ENCODE measurements at places on chromosomes 1 and 21. TPM values are rescaled to one million over a fixed set of nuclear protein-coding genes. Genes with fewer than 3 reads are reported as not detected.
A peak's percentile ranks its signal among the peaks of the same experiment; 100 is the strongest.

LMX1A gene
- not detected for total RNA-seq

DNA sequence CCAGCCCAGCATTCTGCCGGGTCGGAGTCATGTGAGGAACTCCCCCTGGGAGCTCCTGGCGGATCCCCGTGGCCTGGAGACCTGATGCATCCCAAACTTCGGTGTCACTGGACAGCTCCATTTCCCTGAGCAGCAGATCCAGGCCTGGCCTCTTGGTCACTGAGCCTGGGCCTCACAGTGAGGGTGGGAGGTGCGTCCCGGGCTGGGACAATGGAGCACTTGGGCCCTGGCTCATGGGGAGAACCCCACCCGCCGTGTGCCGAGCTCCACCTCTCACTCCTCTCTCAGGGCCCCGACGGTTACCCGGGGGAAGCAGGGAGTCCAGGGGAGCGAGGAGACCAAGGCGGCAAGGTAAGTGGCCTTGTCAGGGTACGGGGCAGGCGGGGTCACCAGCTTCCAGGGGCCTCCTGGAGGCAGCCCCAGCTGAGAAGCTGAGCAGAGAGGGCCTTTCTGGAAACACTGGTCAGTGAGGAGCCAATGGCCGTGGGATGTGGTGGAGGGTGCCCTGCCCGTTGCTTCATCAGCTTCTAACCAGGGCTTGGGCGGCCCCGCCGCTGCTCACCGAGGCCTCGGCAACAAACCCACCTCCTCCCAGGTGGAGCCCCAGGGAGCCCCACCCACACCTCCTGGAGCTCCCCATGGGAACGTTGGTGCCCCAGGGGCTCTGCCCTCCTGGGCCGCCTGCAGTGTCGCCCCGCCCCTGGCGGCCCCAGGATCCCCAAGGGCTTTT lies 19.8 kb downstream of the COL6A2 start:
- DNase-seq: no peak

THEM5 gene
- total RNA-seq: not detected

DNA sequence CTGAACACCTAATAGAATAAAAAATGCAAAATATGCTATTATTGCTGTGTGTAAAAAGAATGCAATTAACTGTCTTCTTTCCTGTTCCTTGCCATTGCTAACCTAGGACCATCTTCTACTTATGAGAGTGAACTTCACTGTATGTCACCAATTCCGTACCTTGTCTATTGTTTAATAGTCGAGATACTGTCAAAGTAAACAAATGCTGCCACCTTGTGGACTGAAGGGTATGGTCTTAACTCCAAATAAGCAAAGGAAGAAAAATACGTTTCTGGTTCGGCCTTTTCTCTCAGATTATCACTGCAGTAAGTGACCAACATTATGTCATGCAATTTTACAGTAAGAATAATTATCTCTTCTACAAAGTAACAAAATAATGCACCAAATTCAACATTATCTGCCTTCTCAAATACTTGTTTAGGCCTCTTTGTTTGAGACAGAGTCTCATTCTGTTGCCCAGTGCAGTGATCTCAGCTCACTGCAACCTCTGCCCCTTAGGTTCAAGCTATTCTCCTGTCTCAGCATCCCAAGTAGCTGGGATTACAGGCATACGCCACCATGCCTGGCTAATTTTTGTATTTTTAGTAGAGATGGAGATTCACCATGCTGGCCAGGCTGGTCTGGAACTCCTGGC lies 133.4 kb downstream of the COP1 start:
- DNase-seq: peak; percentile 79

DNA sequence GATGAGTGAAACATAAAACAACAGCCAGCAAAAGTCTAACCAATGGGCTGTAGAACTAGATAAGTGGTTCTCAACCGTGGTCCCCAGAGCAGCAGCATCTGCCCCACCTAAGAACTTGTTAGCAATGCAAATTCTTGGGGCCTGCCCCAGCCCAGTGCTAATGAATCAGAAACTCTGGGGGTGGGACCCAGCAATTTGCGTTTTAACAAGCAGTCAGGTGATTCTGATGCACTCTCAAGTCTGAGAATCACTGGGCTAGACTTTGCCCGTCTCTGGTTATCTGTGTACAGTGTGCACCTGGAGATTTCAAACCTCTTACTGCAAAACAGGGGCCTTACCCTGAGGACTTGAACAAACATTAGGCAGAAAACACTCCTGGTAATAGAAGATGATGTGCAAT lies 66.5 kb downstream of the PLXNA2 start:
- DNase-seq: peak; percentile 51

DNA sequence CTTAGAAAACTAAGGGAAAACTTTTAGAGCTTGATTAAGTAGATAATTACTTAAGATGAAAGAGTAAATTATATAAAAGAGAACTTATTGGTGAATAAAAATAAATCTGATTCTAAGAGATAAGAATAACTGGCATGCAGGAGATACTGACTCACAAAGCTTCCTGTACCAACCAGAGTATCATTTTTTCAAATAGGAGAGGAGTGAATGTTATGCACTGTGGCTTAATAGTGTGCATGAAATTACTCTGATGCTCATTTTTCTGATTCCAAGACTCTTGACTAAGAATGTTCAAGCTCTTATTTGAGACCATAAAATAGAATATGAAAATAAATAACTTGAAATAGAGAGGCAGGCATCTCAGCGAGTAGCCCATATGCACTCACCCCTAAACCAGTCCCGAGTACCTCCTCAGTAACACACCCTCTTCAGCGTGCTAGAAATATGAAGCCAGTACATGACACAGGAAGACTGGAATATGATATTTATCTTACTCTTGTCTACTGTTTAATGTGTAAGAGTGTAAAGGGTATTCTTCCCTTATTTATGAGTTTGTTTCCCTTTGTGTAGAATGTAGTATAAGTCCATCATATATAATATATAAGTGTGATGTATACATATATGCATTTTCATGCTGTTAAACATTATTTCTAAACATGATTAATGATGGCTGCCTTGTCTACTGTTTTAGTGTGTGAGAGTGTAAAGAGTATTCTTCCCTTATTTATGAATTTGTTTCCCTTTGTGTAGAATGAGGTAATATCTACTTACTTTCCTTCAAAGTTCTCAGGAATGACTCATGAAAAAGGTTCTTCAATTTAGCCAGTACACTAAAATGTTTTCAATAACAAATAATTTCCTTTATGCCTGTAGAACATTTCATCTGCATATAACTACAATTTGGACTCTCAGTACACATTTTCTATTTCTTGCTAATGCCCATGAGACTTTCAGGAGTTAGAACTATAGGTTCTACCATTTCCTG lies 99.2 kb upstream of the PALMD start:
- DNase-seq: no peak

CRYBG2 gene
- total RNA-seq: 8.0 TPM

- no peak for DNase-seq
These were observed 35.0 kb upstream of the ECE1 start for GRCh38 chr1:21325231-21325718.

SYT14 gene
- total RNA-seq: not detected

TIAM1 gene
- 19.8 TPM for total RNA-seq

CFHR3 gene
- total RNA-seq: not detected

DNA sequence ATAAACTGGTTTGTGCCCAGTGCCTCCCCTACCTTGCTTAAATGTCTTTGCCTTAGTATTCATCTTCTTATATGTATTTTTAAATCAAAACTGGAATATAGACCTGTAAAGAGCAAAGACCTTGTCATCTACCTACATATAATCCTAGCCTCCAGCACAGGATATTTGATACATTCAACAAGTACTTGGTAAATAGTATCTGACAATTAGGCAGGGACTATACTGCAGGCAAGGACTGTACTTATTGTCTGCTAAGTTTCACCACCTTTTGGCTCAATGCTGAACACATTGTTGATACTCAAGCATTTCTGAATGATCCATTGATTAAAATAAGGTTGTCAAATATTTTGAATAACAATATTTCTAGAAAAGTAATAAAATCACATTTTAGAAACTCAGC lies 96.4 kb downstream of the PKN2 start:
- no peak for DNase-seq

ACKR1 gene
- total RNA-seq: 4.3 TPM

DNA sequence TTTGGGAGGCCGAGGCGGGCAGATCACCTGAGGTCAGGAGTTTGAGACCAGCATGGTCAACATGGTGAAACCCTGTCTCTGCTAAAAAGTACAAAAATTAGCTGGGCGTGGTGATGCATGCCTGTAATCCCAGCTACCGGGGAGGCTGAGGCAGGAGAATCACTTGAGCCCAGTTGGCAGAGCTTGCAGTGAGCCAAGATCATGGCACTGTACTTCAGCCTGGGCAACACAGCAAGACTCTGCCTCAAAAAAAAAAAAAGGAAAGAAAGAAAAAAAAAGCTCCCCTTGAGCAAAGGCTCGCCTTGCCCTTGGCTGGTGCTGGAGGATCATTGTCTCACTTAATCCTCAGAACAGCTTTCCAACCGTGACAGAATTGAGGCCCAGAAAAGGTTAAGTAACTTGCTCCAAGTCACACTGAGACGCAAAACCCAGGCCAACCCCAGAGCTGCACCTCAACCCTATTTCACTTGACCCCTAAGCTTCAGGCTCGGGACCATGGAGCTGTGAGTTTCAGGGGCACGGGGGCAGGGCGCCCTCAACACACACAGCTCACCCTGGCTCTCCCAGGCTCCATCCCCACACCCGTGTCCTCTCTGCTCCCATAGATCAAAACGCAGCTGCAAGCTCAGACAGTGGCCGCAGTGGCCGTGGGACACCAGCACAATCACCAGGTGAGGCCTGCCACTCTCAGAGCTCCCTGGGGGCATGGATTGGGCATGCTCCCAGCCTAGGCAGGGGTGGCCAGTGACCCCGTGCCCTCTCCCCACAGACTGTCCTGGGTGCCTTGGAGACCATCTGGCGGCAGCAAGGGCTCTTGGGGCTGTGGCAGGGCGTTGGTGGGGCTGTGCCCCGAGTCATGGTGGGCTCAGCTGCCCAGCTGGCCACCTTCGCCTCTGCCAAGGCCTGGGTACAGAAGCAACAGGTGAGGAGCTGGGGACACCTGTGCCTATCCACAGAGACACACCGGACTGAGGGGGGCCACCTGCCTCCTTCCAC lies 1.6 kb downstream of the SLC25A34 start:
- DNase-seq: no peak

DNA sequence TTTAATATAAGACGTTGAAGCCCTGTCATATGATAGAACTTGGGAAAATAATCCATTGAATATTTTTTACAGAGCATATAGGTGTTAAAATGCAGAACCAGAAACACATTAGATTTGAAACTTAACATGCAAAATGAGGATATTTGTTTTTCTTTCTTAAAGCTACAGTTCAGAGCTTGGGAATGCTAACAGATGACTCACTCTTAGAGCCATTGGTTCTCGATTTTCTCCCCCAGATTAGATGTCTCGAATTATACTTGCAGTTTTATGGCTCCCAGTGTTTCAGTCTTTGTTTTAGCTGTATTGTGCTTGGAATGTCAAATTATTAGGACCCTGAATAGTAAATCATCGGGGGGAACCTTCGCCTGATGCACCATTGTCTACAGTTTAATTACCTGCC lies 575.7 kb upstream of the ZP4 start:
- DNase-seq: no peak

GRCh38 chr1:24392604-24392946 lies 21.0 kb downstream of the STPG1 start:
- DNase-seq: no peak

DNA sequence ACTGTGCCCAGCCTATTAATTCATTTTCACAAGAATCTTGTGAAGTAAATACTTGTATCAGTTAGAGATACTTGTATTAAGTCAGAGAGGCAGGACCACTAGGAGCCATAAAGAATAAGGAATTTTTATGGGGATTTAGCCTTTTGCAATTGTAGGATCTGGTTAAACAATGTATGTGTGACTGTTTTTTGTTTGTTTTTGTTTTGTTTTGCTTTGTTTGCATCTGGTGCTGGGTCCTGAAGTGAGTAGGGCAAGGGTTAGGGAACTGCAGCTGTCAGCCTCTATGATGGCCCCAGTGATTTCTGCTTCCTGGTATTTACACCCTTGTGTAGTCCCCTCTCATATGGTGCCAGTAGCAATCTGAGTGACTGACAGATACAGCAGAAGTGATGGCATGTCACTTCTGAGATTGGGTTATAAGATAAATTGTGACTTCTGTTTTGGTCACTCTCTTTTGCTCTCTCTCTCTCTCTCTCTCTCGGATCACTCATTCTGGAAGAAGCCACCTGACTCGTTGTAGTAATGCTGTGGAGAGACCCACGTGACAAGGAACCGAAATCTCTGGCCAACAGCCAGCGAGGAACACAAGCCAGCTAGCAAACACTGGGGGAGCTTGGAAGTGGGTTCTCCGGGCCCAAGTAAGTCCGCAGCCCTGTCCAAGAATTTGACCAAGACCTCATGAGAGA lies 96.2 kb upstream of the MARK1 start:
- DNase-seq: no peak

DNA sequence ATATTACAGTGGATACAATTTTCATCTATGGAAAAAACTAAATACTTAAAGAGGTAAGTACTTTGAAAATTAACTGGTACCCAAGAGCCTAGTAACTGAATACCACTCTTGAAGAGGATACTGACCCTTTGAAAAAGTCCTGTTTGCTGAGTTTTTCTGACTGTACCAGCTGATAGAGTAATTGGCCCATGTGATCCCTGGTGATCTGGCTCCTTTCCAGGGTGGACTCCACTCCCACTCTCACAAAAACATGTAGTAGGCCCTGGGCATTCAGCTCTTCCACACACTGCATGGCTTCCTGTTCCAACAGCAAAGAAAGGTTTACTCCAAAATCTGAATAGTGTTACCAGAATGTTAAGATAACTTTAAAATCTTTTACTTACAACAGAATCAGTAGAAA lies 53.6 kb upstream of the HP1BP3 start:
- peak; percentile 9 for DNase-seq

USP25 gene
- 38.1 TPM for total RNA-seq

DNA sequence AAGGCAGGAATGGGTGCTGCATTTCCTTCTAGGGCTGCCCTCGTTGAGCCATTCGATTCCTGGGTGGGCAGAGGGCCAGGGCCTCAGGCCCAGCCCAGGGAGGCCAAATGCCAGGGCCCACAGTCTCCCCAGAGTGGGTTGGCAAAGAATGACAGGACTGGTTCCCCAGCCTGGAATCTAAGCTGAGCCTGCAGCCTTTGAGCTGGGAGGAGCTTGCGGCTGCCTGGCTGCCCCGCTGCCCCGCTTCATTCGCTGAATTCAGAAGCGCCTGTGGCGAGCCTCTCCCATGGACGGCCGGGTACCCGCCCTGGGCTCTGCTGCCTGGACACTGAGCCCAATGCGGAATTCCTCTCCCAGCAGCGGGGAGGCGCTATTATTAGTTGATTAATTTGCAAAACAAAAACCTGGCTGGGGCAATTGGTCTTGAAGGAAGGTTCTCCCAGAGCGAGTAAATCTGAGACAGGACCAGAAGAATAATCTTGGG lies 32.3 kb upstream of the TARDBP start:
- peak; percentile 89 for DNase-seq

All from stomach (tissue), 19 donors.